ENCODE measurements at places on chromosomes 7 and 10.

GRCh38 chr10:62919776-62920175 is 103.6 kb upstream of the EGR2 start:
- DNase-seq = no peak

GRCh38 chr10:99768556-99768955 is 13.9 kb upstream of the ABCC2 start:
- DNase-seq = no peak

DNA sequence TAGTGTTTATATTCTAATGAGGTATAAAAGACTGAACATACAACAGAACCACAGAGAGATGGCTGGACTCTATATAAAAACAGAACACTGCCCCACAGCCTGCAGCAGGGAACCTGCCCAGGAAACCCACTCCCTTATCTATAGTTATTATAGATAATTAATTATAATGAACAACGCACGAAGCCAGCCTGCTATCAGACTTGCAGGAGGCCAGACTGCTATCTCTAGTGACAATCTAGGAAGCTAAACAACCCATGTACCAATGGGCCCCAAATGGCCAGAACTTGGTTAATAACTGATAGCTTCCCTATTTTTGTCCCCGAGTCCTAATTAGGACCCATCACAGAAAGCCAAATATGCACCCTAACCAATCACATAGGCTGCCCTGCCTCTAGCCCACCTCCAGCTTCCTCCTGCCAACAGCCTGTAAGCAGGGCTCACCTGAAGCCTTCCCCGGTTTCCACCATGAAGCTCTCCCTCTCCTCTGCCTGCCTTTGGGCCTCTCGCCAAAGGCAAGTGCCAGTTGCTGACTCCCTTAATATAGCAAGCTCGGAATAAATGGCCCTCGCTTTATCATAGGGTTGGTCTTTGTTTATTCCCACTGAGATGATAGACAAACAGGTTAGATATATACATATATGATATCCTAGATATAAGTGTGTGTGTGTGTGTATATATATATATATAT is 74.5 kb downstream of the SYPL1 start:
- no peak for DNase-seq

GRCh38 chr7:129343099-129343700 is 91.0 kb upstream of the STRIP2 start:
- no peak for DNase-seq

- DNase-seq = no peak
These were observed 64.1 kb upstream of the EEPD1 start for GRCh38 chr7:36088966-36089365.

DNA sequence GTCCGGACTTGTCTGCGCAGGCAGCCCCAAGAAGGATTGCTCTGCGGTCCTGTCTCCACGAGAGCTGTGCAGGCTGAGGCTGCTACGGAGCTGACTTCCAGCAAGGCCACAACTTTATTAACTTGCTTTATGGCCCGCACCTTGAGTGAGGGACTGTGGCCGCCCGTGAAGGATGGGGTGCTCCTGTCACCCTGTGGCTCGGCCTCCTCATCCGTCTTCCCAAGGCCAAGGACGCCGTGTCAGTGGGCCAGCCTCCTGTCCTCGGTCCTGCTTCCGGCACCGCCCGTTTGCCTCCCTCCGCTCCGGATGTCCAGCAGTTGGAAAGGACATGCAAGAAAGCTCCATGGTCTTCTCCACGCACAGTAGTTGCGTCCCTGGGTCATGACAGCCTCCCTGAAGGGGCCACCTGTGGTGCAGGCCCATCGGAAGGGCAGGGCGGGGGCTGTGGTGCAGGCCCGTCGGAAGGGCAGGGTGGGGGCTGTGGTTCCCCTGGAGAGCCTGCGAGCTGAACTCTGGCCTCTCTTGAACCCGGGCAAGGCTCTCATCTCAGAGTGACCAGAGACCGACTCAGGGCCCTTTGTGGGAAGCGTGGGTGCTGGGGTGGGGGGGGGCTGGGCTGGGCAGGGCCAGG is 87.1 kb downstream of the NKX6-2 start:
- DNase-seq = no peak
